HS-27A (cell line): ENCODE measurements at places on chromosomes 4 and X.
A peak's percentile ranks its signal among the peaks of the same experiment; 100 is the strongest.

- no peak for DNase-seq
Observed at GRCh38 chr4:94497690-94498089, 45.9 kb downstream of the PDLIM5 start.

DNA sequence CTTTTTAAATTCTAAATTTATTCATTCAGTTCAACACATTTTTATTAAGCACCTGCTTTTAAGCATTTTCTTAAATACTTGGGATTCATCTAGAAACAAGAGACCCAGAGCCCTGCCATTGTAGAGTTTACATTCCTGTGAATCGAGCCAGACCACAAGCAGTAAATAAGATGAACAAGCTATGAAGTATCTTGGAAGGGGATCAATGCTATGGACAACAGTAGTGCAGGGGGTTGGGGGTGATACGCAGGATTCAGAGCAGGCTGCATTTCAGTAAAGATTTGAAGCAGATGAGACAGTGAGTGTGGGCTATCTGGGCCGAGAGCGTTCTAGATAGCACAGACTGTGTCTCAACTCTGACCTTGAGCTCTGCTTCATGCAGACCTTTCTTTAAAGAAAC lies 35.1 kb downstream of the CLDN22 start:
- DNase-seq = no peak

- DNase-seq = no peak
Observed at GRCh38 chrX:21847342-21847741, 7.9 kb downstream of the MBTPS2 start.

- DNase-seq = no peak
Observed at GRCh38 chr4:932713-933070, 432 bp downstream of the TMEM175 start.

DNA sequence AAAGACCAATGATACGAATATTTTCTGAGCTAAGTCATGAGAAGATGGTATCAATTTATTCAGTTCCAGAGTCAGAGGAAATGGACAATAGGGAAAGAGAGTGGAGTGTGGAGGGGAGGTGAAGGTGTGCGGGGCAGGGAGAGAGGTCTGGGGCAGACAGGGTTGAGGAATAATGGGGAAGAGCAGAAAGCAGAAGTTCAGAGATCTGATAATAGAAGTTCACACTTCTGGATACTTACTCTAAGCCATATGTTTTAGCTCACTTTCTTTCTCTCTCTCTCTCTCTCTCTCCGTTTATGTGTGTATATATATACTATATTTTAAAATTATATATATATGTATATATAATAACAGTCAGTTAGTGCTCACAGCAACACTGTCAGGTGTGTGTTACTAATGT lies 40.4 kb downstream of the FOXR2 start:
- no peak for DNase-seq

GRCh38 chr4:74933562-74934015 lies 673 bp downstream of the PARM1 start:
- DNase-seq = no peak

GRCh38 chr4:81494031-81494431 lies 22.3 kb upstream of the RASGEF1B start:
- no peak for DNase-seq

DNA sequence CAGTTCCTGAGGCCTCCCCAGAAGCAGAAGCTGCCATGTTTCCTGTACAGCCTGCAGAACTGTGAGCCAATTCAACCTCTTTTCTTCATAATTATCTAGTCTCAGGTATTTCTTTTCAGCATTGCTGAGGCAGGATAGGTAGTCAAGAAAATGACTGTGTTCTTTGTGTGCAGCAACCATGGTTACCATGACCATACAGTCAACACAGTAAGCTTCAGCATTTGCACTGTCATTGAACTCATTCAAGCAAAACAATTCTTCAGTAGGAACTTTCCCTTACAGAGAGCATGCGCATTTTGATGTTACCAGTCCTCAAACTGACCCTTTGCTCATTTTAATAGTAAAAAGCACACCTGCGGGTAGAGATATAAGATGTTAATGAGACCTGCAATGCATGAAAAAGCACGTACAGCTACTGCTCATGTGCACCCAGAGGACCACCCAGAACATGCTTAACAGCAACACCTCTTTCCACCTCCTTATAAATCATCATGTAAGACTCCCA lies 180.8 kb downstream of the PRKX start:
- no peak for DNase-seq

- DNase-seq = peak; percentile 60
Observed at GRCh38 chrX:49073601-49074575, at the start of gene PRAF2. Gene PRAF2 (minus strand): TSS chrX:49074002. CDS start chrX:49073987, 15 bp downstream.

DNA sequence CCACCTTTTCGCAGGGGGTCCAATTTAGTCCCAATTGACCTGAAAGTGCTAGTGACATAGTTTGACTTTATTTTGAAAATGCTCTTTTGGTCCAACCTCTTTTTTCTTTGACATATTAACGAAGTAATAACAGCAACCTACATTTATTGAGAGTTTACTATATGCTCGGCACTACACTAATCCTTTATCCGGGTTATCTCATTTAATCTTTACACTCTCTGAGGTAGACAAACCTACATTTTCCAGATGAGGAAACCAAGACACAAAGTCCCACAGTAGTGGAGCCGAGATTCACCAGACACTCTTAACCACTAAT lies 307 bp upstream of the ATRX start:
- no peak for DNase-seq

DNA sequence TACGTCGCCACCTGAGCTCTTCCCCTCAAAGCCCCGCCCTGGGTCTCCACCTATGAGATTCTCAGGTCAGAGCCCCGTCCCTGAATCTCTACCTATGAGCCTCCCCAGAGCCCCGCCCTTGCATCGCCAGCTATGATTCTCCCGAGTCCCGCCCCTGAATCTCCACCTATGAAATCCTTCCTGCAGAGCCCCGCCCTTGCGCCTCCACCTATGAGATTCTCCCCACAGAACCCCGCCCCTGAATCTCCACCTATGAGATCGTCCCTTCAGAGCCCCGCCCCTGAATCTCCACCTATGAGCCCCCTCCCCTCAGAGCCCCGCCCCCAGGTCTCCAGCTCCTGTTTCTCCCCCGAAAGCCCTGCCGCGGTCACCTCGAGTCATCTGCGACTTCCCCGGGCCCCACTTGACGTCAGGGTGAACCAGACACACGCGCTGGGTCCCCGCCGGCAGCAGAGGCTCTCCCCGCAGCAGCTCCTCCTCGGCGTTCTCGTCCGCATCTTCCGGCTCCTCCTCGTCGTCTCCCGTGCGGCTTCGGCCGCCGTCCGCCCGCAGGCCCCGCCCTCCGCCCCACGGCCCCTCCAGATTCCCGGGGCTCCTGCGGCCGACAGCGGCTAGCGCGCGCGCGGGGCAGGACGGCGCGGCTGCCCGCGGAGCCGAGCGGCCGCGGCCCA lies 393 bp downstream of the GTPBP6 start:
- peak; percentile 85 for DNase-seq

DNA sequence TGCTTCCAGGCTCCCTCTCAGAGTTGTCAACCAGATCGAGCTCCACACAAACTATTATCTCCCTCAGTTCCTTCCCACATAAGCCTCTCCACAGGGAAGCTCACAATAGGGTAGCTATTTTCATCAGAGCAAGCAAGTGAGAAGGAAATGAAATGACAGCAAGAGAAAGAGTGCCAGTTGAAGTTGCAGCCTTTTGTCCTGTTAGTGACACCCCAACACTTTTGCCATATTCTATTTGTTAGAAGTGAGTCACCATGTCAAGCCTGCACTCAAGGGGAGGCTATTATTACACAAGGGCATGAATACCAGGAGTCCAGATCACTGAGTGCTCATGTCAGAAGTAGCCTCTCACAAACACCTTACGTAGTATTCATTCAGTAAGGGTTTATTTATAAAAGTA lies 266.3 kb upstream of the NOCT start:
- DNase-seq = no peak

DNA sequence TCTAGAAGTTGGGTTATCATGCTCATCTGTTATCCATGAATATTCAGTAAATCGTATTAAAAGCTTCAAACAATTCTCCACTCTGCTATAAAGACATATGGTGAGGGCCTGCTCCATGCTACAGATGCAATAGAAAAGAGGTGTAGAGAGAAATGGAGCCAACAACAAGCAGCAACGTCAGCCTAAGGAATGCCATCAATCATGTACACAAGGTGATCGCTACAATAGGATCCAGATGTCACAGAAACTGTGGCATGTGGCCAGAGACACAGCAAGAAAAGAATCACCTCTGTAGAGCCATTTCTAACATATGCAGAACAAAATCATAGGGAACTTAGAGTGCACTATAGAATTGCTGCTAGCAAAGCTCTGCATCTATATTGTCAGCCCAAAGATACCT lies 1188.1 kb downstream of the PCDH7 start:
- no peak for DNase-seq

DNA sequence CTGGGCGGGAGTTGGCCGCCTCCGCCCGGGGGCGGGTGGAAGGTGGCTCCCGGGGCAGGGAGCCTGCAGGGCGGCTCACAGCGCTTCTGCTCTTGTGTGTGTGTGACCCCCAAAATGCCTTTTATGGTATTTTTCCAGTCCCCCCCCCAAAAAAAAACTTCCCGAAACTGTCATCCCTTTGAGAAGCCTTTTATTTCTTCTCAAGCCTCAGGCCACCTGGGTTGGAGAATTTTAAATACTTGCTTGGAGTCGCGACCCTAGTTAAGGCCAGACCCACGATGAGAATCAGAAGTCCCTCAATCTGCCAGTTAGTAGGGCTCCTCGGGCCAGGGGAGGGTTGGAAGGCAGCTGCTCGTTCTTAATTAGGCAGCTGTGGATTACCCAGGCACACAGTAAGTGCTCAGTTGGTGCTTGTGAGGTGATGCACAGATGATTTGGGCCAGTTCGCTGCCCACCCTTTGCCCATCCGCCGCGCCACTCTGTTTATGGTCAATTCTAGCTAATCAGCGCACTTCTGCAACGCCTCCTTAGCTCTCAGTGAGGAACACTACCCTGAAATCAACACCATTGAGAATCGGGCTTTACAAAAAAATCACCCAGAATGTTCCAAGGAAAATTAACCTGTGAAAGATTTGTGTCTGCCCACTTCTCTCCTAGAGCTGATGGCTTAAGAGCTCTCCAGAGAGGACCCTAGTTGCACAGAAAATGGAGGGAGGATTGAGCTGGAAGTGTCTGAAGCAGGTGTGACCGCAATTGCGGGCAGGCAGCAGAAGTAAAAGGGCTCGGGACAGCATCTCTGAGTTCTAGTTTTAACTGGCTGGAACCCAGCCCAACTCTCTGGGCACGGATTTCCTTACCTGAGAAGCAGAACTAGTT lies 648 bp upstream of the SCD5 start:
- DNase-seq = no peak

GRCh38 chr4:81166458-81167160 lies 48.4 kb downstream of the PRKG2 start:
- peak; percentile 30 for DNase-seq

DNA sequence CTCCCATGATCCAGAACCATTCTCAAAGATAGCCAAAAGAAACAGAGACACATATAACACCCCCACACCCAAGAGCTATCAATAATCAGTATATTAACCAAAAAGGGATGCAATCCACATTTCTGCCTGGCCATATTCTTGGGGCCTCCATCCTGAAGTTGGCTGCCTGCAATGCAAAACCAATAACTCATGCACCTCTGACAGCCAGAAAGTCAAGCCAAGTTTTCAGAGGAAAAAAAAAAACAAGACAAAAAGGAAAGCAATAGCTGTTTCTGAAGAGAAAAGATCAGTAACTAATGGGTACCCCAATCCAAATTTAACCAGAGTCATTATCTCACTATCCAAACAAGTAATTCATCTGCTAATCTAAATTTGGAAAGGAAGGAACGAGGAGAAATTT lies 7.3 kb upstream of the PRDM5 start:
- no peak for DNase-seq

DNA sequence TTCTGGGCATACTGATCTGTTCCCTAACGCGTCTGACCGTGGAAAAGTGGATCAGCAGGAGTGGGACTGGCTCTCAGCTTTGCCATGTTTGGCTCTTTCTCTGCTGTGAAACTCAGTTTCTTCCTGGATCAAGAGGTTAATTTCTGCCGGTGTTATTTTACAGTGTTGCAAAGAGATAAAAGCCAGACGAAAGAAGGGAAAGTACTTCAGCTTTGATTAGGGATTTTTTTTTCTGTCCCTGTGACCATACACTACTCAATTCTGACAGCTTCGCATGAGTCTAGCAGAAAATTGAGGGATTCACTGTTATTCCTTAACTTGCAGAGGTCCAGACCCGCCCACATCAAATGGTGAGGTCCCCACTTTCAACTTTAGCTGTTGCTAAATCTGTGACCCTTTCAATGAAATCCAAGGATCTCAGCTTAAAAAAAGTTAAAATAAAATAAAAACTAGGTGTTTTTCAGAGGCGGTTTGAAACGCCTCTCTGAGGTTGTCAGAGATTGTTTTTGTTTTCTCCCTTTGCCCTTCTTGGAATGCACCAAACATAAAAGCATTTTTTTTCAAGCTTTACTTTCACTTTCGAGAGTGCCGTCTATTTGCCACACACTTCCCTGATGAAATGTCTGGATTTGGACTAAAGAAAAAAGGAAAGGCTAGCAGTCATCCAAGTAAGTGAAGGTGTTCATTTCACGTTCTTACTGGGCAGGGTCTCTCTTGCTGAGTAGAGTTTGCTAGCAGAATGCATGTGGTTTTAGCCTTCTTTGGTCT lies at the start of gene TLR3:
Gene TLR3, plus strand, starts transcription at position 576 of the 768 bp plus-strand sequence. CDS start 7,464 bp downstream, outside the sequence.
- DNase-seq = no peak

- no peak for DNase-seq
Observed at GRCh38 chr4:64518600-64518999, 109.3 kb upstream of the TECRL start.

GRCh38 chrX:48548871-48549270 lies 9.4 kb downstream of the TBC1D25 start:
- DNase-seq = no peak

GRCh38 chr4:147052361-147052760 lies 106.7 kb upstream of the TTC29 start:
- no peak for DNase-seq

GRCh38 chr4:8279321-8280157 lies 10.0 kb downstream of the HTRA3 start:
- no peak for DNase-seq

DNA sequence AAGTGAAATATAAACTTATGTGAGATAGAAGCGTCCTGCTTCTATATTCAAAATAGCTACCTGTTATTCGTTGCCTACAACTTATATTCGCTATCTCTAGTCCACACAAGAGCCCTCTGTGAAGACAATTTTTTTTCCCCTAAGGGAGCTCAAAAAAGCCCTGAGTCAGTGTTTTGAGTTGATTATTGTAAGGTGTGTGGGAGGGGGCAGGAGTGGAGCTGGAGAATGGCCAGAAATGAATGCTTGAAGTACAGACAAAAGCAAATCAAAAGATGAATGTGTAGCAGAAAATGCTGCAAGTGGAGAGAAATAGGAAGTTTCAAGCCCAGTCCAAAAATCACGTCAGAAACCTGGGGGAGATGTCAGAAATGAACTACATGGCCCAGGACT lies 655.0 kb upstream of the LCORL start:
- DNase-seq = no peak

GRCh38 chrX:153674219-153674851 lies 722 bp upstream of the PNCK start:
- DNase-seq = no peak

DNA sequence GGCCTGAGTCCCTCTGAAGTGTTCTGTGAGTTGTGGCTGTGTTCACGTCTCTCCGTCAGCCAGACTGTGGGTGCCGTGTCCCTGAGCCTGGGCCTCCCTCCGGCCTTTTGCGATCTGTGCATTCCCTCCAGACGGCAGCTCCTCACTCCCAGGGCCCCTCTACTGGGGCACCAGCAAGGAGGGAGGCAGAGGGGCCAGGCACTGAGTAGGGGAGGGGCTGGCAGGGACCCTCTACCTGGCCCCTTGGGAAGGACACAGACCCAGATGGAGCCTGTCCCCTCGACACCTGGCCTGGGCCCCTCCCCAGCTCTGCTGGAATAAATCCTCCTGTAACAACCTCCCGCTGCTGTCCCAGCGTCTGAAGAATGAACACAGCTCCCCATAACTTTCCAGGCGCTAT lies 110.0 kb upstream of the NKX1-1 start:
- no peak for DNase-seq
